Right renal pelvis (tissue), 4 donors: ENCODE measurements at places on chromosomes 6 and 20. TPM values are rescaled to one million over a fixed set of nuclear protein-coding genes. Genes with fewer than 3 reads are reported as not detected.

- DNase-seq: no peak
Measured at GRCh38 chr6:119858901-119859300, 509.3 kb upstream of the MAN1A1 start.

DNA sequence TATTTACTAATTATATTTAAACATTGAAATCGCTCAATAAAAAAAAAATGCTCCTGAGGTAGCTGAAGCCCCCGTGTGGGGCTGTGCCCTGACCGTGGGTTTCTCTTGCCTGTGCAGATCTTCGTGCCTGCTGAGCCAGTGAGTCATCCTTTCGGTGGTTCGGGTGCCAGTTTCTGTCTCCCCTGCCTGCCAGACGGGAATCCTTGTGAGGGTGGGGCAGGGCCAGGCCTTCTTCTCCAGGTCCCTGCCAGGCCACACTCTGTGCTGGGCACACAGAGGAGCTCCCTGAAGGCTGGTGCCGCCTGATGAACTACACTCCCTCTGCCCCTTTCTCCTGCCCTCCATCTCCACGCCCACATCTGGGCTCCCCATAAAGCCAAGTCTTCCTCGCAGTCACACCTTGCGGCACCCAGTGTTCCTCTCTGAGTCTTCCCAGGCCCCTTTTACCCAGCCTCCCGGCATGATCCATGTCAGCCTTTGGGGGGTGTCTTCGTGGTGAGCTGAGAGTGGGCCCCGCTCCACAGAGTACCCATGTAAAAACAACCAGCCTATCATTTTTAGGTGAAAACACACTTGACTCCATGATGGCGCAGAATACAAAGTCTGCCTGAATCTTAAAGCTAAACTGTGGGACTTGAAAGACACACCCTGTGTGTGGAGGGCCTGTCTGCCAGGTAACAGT lies 19.3 kb downstream of the FGD2 start:
- no peak for DNase-seq

DNA sequence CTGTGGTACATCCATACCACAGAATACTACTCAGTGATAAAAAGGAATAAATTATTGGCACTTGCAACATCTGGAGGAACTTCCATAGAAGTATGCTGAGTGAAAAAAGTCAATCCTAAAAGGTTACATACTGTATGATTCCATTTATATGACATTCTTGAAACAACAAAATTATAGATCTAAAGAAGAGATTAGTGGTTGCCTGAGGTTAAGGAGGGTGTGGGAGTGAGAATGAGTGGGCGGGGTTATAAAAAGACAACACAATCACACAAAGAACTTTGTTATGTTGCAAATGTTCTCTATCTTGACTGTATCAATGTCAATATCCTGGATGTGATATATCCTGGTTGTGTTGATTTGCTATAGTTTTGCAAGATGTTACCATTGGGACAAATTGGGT lies 21.2 kb downstream of the SNRPB start:
- DNase-seq: no peak

DNA sequence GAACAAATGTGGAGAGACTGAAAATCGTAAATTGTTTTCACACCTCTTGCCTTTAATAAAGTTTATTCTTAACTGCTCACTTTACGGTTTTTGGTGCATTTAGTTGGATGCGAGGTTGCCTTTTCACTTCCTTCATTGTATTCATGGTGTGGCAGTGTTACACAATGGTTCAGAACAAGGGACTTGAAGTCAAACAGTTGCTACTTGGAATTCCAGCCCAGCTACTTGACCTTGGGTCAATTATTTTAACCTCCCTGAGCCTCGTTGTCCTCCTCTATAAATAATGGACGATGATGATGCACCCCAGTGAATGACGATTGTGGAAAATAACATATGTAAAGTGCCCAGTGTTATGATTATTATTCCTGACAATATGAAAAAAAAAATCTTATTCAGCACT lies 72.3 kb downstream of the CARMIL1 start:
- DNase-seq: no peak

GRCh38 chr20:20448881-20449280 lies 81.0 kb downstream of the INSM1 start:
- no peak for DNase-seq

DNA sequence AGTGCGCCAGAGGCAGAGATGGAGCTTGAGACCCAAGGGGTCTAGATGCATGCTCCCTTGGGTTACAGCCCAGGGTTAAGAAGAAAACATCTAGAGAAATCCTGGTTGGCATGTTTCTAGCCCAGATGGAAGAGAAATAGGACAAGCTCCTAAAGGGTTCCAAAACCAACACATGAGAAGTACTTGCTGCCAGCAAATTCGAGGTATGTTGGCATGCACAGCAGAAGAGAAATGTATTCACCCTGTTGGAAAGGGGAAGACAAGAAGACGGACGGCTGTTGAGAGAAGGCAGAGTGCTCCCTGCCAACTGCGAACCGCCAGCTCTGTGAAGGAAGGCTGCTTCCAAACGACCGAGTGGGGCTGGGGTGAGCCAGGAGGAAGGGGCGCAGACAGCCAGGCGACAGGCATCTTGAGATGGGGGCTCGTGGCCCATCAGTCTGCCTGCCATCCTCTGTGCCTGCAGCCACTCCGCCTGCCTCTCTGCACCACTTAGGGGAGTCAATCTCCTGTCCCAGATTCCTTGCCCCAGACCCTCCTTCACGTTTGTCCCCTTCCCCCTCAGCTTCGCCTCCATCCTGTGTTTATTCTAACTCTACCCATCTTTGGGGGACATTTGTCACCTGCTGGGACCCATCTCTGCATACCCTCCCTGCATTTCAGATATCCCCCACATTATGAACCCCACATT lies 249.2 kb downstream of the CDC5L start:
- DNase-seq: no peak

GRCh38 chr6:26358511-26358981 lies 6.5 kb upstream of the BTN3A2 start:
- no peak for DNase-seq

GRCh38 chr6:16884526-16884925 lies 123.3 kb upstream of the ATXN1 start:
- no peak for DNase-seq

GRCh38 chr6:21741221-21742109 lies 147.9 kb downstream of the SOX4 start:
- DNase-seq: no peak

DNA sequence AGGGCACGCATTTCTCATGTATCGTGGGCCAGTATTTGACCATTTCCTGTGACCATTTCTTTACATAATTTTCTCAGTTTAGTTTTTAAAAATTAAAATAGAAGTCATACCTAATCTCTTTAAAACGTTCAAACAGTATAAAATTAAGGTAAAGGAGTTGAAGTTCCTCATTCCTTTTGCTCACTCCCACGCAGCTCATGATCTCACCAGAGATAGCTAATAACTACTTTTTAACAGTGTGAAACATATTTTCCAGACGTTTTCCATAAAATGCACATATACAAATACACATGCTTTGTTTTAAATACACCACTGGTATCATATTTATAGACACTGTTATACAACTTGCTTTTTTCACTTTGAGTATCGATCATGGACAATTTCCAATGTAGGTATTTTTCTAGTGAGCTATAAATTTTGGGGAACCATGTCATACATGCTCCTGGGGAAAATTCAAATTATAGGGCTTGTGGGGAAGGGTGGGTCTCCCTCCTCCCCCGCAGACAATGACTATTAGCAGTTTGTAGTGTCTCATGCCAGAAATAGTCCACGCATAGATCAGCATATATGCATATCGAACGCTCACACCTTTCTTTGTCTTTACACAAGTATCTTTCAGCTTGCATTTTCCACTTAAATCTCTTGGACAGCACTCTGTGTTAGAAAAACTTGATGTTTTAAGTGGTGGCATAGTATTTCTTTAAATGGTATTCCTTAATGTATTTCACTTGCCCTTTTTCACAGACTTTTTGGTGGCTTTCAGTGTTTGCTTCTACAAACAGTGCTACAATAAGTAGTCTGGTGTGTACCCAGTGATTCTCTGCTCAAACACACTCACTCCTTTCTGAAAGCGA lies 145.5 kb upstream of the ZNF217 start:
- DNase-seq: no peak

GRCh38 chr6:42279966-42280629 lies 62.4 kb upstream of the MRPS10 start:
- DNase-seq: no peak

GRCh38 chr6:127102299-127102698 lies 16.2 kb upstream of the RSPO3 start:
- DNase-seq: no peak

Gene PABPC1L
- 38.8 TPM for polyA plus RNA-seq

Gene MATN4
- polyA plus RNA-seq: 0.39 TPM

Gene MRPS26
- 80.8 TPM for polyA plus RNA-seq

Gene SCRT2
- polyA plus RNA-seq: 0.10 TPM

Gene MTFR2
- polyA plus RNA-seq: 3.0 TPM

Gene SMOC2
- polyA plus RNA-seq: 23.5 TPM

Gene ROMO1
- polyA plus RNA-seq: 68.0 TPM

Gene LZTS3
- 14.4 TPM for polyA plus RNA-seq
